Activated CD4-positive, alpha-beta memory T cell treated with anti-CD3 and anti-CD28 coated beads for 36 hours (primary cell): ENCODE measurements at places on chromosomes 5 and 9.

DNA sequence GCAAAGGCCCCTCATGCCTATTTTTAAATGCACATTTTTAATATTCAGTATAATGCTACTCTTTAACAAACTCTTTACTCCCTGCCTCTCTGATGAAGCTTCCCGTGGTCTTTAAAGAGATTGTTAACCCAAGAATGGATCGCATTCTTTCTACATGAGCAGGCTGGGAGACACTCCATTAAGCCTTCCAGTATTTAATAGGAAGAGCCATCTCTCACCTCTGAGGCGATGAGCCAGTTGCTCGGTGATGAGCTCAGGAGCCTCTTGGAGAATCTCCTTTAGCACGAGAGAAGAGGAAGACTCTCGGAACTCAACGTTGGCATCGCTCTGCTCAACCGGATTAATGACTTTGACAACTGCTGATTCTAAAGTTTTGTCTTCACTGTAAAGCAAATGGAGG lies 59.6 kb downstream of the PRUNE2 start:
- no peak for DNase-seq

- DNase-seq, result no peak
Observed at GRCh38 chr9:96721731-96722429, 56.0 kb downstream of the ZNF510 start.

DNA sequence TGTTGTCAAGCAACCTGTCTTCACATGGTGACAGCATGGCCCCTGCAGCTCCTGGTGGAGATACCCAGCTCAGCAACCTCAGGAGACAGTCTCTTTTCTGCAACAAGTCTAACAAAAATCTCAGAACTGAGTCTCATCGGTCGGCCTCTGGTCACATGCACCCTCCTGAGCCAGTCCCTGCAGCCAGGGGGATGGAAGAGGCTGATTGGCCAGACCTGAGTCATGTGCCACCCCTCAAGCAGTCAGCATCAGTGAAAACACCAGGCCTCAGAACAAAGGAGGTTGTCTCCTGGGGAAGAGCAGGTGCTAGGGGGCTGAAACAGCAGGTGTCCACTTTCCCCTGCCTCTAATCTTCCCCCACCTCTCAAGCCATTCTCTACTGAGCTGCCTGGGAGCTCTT lies 54.4 kb downstream of the SMIM23 start:
- DNase-seq, result no peak

GRCh38 chr5:151186538-151186937 lies 29.0 kb upstream of the ANXA6 start:
- DNase-seq, result no peak

GRCh38 chr5:136047858-136048257 lies 19.1 kb downstream of the TGFBI start:
- DNase-seq, result no peak

DNA sequence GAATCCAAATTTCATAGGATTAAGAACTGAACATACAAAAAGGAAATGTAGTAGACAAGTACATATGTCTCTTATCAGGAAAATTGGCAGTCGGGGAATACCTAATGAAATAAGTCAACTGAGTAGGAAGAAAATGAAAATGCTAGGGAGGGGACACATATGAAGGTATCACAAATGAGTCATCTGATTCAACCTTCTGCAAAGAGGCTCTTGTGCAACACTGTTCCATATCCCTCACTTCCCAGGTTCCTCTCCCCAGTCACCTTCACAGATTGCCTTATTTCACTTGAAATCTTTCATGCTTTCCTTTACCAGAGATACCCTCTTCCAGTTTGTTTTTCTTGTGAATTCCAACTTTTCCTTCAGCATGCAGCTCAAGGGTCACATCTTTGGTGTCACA lies 139.0 kb downstream of the RFX3 start:
- DNase-seq, result no peak

DNA sequence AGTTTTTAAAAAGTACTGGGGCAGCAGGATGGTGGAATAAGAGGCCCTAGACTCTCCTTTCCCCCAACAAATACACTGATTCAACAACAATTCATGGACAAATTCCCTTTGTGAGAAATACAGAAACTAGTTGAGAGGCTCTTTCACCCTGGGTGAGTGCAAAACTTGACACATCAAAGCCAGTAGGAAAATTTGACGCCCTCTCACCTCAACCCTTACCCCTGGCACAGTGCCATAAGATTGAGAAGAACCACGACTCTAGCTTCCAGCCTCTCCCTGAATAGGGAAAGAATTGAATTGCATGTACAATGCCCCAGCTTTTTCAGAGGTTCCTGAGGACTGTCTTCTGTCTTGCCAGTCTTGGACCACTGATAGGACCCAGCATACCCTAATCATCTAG lies 12.3 kb downstream of the KIF4B start:
- DNase-seq, result peak; percentile 24

- DNase-seq, result no peak
Observed at GRCh38 chr5:110809006-110809405, 70.2 kb downstream of the SLC25A46 start.

DNA sequence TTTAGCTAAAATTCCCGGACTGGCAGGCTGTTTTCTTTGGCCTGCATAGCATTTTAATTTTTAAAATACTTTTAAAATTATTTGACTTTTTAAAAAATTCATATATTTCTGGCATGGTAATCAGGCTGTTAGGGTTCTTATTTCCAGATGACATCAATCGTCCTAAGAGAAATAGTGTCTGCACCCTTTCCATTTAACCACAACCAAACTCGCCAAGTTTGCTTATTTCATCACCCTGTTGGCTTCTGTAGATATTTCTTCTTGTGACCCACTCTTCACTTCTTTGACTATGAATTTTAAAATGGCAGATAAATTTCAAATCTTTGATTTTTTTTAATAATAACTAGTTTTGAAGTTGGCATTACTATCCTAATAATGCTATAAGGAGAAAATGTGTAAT lies 675.7 kb upstream of the FTMT start:
- DNase-seq, result no peak

- no peak for DNase-seq
Observed at GRCh38 chr5:68046445-68046844, 169.1 kb upstream of the PIK3R1 start.

GRCh38 chr9:98555651-98556465 lies 152.9 kb downstream of the GABBR2 start:
- no peak for DNase-seq

DNA sequence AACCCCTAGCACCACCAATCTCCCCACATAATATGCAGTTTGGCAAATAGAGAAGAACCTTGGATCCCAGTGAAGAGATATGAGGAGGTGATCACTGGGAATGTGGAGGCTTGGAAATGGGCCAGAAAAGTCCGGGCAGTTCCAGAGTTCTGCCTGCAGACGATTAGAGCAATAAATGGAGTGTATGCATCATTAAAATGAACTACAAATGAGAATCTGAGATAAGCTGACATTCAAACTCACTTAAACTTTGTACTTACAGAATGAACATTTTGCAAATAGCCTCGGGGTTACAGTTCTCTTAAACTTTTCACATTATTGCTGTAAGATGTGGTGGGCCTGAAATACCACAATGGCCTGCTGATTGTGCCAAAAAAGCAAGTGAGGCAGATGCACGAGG lies 23.0 kb upstream of the LHFPL2 start:
- no peak for DNase-seq

DNA sequence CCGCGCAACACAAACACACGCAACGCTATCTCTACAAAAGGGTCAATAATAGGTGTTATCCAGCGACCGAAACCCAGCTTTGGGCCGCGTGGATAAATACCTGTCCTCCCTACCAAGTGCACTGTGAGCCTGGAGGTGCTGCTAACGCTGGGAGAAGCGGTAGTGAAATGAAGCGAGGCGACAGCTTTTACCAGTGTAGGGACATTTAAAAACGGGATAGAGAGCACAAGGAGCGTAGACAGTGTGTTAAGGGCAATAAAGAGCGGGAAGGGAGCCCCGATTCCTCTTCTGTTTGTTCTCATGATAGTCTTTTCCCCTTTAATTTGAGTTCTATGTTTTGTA lies 421 bp upstream of the DEPDC1B start:
- DNase-seq, result no peak

DNA sequence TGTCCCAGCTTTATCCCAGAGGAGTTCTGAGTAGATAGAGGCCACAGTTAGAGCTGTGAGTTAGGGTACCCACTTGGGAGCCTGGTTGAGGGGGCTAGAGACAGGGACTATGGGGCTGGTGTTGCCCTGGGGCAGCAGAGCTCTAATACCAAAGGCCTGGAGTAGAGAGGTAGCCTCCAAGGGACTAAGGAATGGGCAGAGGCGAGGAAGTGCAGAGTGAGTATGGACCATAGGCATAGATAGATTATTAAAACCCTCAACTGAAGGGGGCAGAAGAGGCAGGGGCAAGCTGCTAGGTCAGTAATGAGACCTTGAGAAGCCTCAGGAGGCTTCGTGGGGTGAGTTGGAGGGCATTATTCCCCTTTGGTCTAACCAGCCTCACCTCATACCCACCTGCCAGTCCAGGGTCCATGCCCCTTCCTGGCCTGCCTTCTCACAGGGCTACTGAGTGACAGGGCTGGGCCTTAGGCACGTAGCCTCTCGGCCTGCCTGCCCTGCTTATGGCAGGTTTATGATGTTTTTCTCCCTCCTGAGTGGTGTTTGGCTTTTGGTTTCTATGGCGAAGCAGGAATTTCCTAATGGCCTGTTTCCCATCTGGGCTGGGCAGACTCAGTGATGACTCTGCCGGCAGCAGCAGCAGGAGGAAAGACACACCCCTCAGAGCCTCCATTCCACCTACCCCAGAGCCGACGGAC lies 8.0 kb downstream of the PDLIM4 start:
- no peak for DNase-seq

- peak; percentile 91 for DNase-seq
Observed at GRCh38 chr9:137067860-137068538, 2.4 kb downstream of the SAPCD2 start.

GRCh38 chr5:141590127-141590526 lies 28.7 kb downstream of the DIAPH1 start:
- DNase-seq, result no peak

GRCh38 chr5:149731617-149732323 lies 1.7 kb downstream of the PPARGC1B start:
- DNase-seq, result peak; percentile 89
